ENCODE measurements at places on chromosomes 16 and 17. TPM values are rescaled to one million over a fixed set of nuclear protein-coding genes. Genes with fewer than 3 reads are reported as not detected.

DNA sequence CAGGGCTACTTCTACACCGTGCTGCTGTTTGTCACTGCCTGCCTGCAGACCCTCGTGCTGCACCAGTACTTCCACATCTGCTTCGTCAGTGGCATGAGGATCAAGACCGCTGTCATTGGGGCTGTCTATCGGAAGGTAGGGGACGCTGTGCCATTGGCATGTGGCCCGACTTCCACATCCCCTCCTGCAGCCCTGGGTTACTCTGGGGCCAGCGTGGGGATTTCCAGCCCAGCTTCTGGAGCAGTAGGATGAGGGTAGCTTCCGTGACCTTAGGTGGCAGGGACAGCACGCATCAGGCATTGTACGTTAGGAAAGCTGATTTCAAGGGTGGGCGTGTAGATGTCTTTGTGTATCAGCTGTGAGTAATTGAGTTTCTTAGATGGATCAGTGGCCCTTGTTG lies 96.5 kb downstream of the ABCC1 start:
- no peak for DNase-seq

GRCh38 chr17:16281351-16281750 lies 64.3 kb downstream of the PIGL start:
- DNase-seq = no peak

- DNase-seq = no peak
Measured at GRCh38 chr16:64282181-64282580, 839.7 kb downstream of the CDH11 start.

Gene KRTAP2-2
- not detected for total RNA-seq

Gene PYY
- not detected for total RNA-seq

Gene PLXDC1
- total RNA-seq = 75.7 TPM

Measured in CD8-positive, alpha-beta T cell (primary cell).